ENCODE measurements at places on chromosomes 5 and 9. TPM values are rescaled to one million over a fixed set of nuclear protein-coding genes. Genes with fewer than 3 reads are reported as not detected.
A peak's percentile ranks its signal among the peaks of the same experiment; 100 is the strongest.

The EIF4E1B gene
- total RNA-seq, result not detected

DNA sequence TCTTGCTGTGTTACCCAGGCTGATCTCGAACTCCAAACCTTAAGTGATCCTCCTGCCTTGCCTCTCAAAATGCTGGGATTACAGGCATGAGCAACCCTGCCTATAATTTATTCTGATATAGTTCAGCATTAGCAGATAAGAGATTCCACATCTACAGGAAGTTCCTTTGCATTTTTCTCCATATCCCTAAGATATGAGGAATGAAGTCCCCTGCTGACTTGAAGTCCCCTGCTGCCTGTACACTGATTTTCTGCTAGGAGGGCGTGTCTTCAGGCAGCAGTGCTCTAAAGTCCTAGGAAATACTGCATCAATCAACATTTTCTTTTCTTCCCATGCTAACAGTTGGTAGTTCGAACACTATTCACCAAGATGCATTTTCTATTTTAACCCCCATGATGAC lies 105.8 kb downstream of the ARHGAP26 start:
- no peak overlapping the region for H3K27ac ChIP-seq
- H3K27me3 ChIP-seq, result no peaks in the 10 kb centered on the region
- H3K36me3 ChIP-seq, result no peaks in the 10 kb centered on the region
- DNase-seq, result no peak
- H3K4me3 ChIP-seq, result no peak overlapping the region
- H3K4me1 ChIP-seq, result no peaks in the 10 kb centered on the region

GRCh38 chr9:72431036-72431435 lies 66.0 kb upstream of the ZFAND5 start:
- no peak overlapping the region for H3K27ac ChIP-seq
- H3K4me1 ChIP-seq, result peaks cover 10% of the 10 kb centered on the region
- H3K4me3 ChIP-seq, result no peak overlapping the region
- no peaks in the 10 kb centered on the region for H3K36me3 ChIP-seq

The ITGA2 gene
- total RNA-seq, result 5.4 TPM

- H3K27me3 ChIP-seq, result no peaks in the 10 kb centered on the region
- DNase-seq, result no peak
- peak overlapping the region; percentile 33 for H3K27ac ChIP-seq
- no peak overlapping the region for H3K4me3 ChIP-seq
These were observed 21.3 kb downstream of the SEMA6A start for GRCh38 chr5:116553366-116553765.

DNA sequence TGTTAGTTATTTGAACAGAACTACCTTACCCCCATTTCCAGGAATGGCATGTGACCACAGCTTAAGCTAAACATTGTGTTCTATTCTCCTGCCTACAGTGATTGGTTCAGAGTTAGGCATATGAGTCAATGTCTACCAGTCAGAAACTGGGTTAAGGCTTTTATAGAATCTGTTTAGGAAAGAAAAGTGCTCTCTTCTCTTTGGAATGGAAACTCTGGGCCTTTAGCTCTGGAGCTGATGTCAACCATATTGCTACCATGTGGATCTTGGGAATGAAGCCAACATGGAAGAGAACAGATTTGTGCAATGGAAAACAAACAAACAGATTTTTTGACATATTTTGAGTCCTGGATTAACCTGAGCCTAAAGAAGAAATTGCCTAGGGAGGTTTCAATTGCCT lies 488.9 kb upstream of the TNC start:
- H3K27me3 ChIP-seq, result no peaks in the 10 kb centered on the region
- no peak overlapping the region for H3K4me3 ChIP-seq
- no peak for DNase-seq
- no peak overlapping the region for H3K27ac ChIP-seq
- H3K4me1 ChIP-seq, result no peaks in the 10 kb centered on the region

GRCh38 chr9:34555936-34556525 lies 33.2 kb upstream of the ENHO start:
- peaks cover 10% of the 10 kb centered on the region for H3K36me3 ChIP-seq
- peaks cover 18% of the 10 kb centered on the region for H3K4me1 ChIP-seq
- H3K27ac ChIP-seq, result no peak overlapping the region
- no peak for DNase-seq
- H3K4me3 ChIP-seq, result no peak overlapping the region
- H3K27me3 ChIP-seq, result no peaks in the 10 kb centered on the region

The FOXD4L5 gene
- not detected for total RNA-seq

DNA sequence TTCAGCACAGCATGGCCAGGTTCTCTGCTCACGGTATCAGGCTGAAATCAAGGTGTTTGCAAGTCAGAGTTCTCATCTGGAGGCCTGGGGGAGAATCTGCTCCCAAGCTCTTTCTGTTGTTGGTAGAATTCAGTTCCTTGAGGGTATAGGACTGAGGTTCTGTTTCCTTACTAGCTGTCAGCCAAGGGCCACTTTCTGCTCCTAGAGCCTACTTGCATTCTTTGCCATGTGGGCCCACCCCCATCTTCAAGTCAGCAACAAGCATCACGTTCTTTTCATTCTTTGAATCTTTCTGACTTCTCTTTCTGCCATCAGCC lies 7.4 kb upstream of the CDC42SE2 start:
- no peak overlapping the region for H3K27ac ChIP-seq
- H3K27me3 ChIP-seq, result no peaks in the 10 kb centered on the region
- no peaks in the 10 kb centered on the region for H3K36me3 ChIP-seq
- H3K4me1 ChIP-seq, result peaks cover 16% of the 10 kb centered on the region

DNA sequence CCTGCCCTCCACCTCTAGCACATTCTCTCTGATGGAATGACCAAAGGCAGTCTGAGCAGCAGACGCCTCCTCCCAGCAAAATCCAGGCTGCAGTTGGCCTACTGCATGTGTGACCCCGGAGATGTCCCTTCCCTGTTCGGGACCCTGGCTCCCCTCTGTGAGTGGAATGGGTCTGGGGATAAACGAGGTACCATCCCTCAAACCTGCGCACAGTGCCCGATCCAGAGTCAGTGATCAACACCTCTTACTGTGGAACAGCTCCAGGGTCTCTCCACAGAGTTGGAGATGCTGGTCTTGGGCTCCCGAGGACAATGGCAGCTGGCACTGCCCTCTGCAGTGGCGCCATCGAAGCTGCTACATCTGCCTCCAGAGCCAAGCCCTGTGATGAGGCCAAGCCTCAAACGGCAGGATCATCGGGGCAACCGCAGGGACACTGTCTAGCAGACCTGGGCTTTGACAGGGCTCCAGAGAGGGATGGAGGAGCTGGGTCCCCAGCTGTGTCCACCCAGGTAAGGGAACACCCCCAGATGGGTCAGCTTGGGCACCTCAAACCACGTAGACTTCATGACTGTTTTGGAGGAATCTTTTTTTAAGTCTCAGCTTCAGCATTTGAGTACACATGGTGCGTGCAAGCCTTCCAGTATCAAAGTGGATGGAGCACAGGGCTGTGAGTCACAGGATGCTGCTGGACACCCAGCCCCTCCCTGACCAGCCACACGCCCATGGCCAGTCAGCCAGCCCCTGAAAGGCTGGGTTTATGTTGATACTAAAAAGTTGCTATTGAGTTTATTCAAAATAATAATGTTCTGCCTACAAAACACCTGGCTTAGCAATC lies 13.0 kb downstream of the MED10 start:
- no peaks in the 10 kb centered on the region for H3K27me3 ChIP-seq
- H3K4me1 ChIP-seq, result no peaks in the 10 kb centered on the region
- no peak overlapping the region for H3K4me3 ChIP-seq
- no peak for DNase-seq
- H3K27ac ChIP-seq, result no peak overlapping the region
- peaks cover 3% of the 10 kb centered on the region for H3K36me3 ChIP-seq

DNA sequence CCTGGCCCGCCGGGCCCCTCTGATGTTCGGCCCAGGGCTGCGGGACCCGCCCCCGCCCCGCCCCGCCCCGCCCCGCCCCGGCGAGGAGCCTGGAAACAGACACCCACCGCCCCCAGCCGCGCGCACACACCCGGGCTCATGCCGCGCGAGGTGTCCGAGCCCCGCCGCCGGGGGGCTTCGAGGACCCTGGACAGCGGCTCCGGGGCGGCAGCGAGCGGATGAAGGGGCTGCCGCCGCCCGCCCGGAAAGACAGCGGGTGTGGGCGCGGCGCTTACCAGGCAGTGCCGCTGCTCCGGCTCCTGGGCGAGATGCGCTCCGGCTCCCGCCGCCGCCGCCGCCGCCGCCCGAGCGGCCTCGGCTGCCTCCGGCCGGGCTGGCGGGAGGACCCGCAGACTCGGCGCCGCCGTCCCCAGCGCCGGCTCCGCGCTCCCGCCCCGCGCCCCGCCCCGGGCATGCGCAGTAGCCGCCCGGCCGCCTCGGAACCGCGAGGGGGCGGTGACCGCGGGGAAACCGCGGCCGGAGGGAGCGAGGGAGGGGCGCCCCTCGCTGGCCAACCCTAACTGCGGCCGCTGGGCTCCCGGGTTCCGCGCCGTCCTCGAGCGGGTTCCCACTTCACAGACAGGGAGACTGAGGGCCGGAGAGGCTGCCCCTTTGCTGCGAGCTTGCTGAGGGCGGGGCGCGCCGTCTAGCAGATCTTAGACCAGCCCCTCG lies at the start of gene GPRIN1:
GPRIN1 (minus strand) TSS at position 433 of the 711 bp plus-strand sequence. CDS start 10,322 bp downstream, outside the sequence.
- H3K27me3 ChIP-seq, result peaks cover 50% of the 10 kb centered on the region
- H3K4me3 ChIP-seq, result peak within 1 kb of the TSS; percentile 47
- no peak within 1 kb of the TSS for H3K27ac ChIP-seq
- H3K4me1 ChIP-seq, result no peaks in the 10 kb centered on the region

The PNPLA7 gene
- 25.2 TPM for total RNA-seq

DNA sequence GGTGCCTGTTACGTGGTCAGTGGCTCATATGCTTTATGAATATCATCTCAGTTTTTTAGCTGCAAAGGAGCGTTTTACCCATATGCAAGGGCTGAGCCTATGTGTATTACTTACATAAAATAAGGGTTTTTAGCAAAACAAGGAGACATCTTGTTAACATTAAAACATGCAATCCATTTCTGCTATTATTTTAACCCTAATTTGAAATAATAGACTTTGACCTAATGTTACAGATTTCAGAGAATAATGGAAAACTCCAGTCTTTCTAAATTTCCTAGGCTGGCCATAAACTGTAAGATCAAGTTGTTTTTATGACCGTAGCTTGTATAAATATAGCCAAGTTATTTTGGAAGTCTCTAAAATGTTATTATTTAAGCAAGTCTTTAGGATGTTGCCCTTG lies 121.1 kb upstream of the SEMA6A start:
- H3K4me3 ChIP-seq, result no peak overlapping the region
- H3K36me3 ChIP-seq, result no peaks in the 10 kb centered on the region
- DNase-seq, result no peak
- H3K27me3 ChIP-seq, result no peaks in the 10 kb centered on the region

- H3K36me3 ChIP-seq, result no peaks in the 10 kb centered on the region
- no peak overlapping the region for H3K4me3 ChIP-seq
- H3K27ac ChIP-seq, result no peak overlapping the region
- H3K27me3 ChIP-seq, result no peaks in the 10 kb centered on the region
These were observed 268.3 kb upstream of the WWC1 start for GRCh38 chr5:168023191-168023590.

DNA sequence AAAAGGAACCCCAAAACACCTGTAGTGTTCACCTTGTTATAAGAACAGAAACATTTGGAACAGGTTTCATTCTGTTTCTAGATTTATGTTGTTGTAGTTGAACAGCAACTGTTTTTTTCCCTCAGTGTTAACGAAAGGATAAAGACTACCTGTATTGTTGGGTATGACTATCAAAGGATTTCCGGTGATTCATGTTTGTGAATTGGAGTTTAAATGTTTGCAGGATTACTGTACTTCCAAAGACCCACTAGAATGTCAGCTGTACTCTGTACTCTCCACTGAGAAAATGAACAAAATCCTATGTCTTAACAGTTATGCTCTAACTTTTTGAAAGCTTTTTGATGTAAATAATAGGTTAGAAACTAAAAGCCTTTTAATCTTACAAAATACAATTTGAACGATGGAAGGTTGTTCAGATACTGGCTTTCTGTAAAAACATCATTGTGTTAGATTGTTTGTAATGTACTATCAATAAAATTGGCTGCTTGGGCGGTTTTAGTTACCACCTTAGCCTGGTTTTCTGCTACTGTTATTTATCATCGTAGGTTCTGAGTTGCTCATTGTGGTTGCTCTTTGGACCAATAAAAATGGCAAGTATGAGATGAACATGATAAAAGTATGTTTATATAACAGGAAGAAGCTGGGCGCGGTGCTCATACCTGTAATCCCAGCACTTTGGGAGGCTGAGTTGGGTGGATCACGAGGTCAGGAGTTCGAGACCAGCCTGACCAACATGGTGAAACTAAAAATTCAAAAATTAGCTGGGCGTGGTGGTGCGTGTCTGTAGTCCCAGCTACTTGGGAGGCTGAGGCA lies 44.1 kb downstream of the DCP2 start:
- no peak overlapping the region for H3K4me3 ChIP-seq
- H3K27ac ChIP-seq, result no peak overlapping the region
- DNase-seq, result no peak
- no peaks in the 10 kb centered on the region for H3K4me1 ChIP-seq
- no peaks in the 10 kb centered on the region for H3K27me3 ChIP-seq
- H3K36me3 ChIP-seq, result no peaks in the 10 kb centered on the region

The GRIN3A gene
- total RNA-seq, result not detected

DNA sequence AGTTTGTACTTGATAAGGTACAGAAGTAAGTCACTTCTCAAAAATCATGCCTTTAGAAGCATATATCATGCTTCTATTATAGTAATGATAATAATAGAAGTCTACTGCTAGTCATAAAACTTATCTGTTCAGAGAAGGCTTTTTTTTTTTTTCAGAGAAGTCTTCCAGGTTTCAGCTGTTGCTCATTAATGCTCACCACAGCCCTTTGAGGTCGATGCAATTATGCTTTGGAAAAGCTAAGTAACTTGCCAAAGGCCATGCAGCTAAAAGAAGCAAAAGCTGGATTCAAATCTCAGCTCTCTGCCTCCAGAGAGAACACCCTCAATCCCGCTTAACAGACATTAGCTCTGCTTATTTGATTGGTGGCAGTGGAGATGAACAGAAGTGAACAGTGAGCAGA lies 150.8 kb downstream of the DOCK8 start:
- H3K36me3 ChIP-seq, result no peaks in the 10 kb centered on the region
- no peak overlapping the region for H3K4me3 ChIP-seq
- no peaks in the 10 kb centered on the region for H3K27me3 ChIP-seq

The SPOCK1 gene
- total RNA-seq, result 43.2 TPM

GRCh38 chr5:167207081-167207480 lies 1084.4 kb upstream of the WWC1 start:
- H3K36me3 ChIP-seq, result no peaks in the 10 kb centered on the region
- H3K27me3 ChIP-seq, result no peaks in the 10 kb centered on the region
- H3K4me1 ChIP-seq, result no peaks in the 10 kb centered on the region

The NR2F1 gene
- total RNA-seq, result 70.0 TPM

DNA sequence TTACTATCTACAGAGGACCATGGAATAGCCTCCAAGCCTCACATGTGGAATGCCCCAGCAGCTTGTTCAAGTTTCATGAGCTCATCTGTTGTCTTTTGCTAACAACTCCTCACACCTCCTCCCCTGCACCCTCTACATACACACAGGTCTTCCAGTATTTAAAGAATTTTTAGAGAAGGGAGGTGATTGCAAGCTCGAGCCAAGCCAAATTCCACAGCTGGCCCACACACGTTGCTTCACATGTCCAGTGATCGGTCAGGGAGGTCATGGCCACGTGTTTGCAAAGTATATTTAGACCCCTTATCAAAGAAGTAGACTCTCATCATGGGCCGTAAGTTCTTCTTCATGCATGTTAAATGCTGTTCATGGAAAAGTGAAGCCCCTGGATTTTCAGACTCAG lies 281.7 kb downstream of the OSTF1 start:
- no peaks in the 10 kb centered on the region for H3K27me3 ChIP-seq
- no peak overlapping the region for H3K4me3 ChIP-seq
- no peaks in the 10 kb centered on the region for H3K4me1 ChIP-seq
- no peaks in the 10 kb centered on the region for H3K36me3 ChIP-seq
- peak; percentile 21 for DNase-seq

All from tibial nerve (tissue), 4 donors.